ENCODE measurements at places on chromosomes 4 and X.

DNA sequence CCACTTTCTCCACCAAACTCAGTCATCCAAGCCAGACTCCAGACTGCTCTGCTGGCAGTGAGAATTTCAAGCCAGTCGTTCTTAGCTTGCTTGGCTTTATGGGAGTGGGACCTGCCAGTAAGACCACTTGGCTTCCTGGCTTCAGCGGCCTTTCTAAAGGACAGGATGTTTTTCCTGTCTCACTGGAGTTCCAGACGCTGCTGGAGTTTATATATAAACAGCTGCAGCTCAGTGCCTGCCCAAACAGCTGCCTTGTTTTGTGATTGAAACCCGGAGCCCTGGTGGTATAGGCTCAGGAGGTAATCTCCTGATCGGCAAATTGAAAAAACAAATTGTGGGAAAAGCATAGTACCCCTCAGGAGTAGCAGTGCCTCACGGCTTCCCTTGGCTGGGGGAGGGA lies 1165.8 kb upstream of the ADGRL3 start:
- DNase-seq: no peak

DNA sequence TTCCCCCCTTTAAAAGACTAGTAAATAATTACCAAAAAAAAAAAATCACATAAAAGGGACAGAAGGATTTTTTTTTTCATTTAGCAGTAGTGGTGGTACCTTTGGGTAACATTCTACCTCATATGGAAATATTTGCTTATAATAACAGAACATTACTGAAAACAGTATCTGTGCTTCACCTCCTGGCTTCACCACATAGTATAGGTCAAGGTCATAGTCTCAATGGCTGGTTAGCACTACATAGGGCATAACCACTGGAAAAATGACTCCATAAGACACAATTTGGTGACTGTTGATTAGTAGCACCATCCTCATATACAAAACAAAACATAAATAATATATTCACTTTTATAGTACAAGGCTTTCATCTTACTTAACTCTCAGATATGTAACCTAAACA lies 34.7 kb downstream of the MANBA start:
- DNase-seq: no peak

DNA sequence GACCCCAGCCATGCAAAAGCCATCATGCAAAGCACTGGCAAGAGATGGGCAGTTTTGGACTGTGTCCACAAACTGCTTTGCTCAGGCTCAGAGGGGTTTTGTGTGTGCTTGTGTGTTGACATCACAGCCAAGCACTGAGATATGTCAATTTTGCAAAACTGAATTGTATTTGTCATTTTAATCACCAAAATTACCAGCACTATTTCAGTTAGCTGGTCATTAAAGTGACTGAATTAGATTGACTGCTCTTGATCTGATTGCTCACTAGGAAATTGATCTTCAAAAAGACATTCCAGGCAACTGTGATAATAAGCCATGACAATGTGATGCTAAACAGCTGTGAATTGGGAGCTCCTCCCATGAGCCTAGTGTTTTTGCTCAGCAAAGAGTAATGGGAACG lies 337.3 kb upstream of the GNPDA2 start:
- DNase-seq: no peak

- no peak for DNase-seq
These were observed 867.6 kb downstream of the TRAM1L1 start for GRCh38 chr4:116217781-116218180.

- DNase-seq: no peak
These were observed 2.9 kb upstream of the MSL3 start for GRCh38 chrX:11754958-11755645.

DNA sequence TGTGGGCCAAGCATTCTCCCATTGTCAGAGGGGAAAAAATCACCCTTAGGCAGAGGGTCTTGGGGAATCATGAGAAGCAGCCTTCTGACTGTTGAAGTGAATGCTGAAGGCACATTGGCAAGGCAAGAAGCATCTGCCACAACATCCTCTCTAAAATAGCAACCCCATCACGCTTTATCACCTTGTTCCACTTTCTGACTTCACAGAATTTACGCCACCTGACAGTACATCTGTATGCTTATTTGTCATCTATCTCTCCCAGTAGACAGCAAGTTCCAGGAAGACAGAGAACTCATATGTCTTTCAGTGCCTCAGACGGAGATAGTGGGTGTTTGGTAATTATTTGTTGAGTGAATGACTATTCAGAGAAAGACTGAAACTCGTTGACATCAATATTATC lies 68.4 kb upstream of the SCML1 start:
- no peak for DNase-seq
